Activated CD4-positive, CD25-positive, alpha-beta regulatory T cell (primary cell): ENCODE measurements at places on chromosomes 7 and 10.

GRCh38 chr10:78964952-78965633 is 103.7 kb upstream of the ZMIZ1 start:
- DNase-seq: no peak

GRCh38 chr10:15262036-15262713 is 93.7 kb upstream of the NMT2 start:
- no peak for DNase-seq

DNA sequence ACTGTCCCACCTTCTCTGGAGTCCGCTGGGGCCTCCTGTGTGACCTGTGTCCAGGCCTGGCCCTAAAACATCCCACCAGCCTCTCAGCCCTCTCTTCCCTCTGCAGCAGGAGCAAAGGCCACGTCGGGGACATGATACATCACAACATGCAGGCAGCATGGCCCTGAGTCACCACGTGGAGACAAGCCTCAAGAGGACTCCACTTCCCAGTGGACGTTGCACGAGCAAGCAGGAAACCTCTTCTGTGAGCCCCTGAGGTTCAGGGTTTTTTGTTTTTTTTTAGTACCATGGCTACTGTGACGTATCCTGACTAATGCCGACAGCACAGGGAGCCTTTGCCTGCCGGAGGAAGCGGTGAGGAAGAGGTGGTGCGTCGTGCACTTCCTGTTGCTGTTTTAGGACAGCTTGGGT is 165.9 kb downstream of the DNAJB6 start:
- peak; percentile 20 for DNase-seq

- no peak for DNase-seq
These were observed 12.2 kb upstream of the RSBN1L start for GRCh38 chr7:77684030-77684429.
